ENCODE measurements at places on chromosomes 7 and 10. TPM values are rescaled to one million over a fixed set of nuclear protein-coding genes. Genes with fewer than 3 reads are reported as not detected.

Gene SFXN2
- polyA plus RNA-seq = 1.8 TPM

Gene MOGAT3
- not detected for polyA plus RNA-seq

Gene PRXL2A
- 74.4 TPM for polyA plus RNA-seq

Gene UTF1
- polyA plus RNA-seq = not detected

Gene SPDYE18
- 0.21 TPM for polyA plus RNA-seq

DNA sequence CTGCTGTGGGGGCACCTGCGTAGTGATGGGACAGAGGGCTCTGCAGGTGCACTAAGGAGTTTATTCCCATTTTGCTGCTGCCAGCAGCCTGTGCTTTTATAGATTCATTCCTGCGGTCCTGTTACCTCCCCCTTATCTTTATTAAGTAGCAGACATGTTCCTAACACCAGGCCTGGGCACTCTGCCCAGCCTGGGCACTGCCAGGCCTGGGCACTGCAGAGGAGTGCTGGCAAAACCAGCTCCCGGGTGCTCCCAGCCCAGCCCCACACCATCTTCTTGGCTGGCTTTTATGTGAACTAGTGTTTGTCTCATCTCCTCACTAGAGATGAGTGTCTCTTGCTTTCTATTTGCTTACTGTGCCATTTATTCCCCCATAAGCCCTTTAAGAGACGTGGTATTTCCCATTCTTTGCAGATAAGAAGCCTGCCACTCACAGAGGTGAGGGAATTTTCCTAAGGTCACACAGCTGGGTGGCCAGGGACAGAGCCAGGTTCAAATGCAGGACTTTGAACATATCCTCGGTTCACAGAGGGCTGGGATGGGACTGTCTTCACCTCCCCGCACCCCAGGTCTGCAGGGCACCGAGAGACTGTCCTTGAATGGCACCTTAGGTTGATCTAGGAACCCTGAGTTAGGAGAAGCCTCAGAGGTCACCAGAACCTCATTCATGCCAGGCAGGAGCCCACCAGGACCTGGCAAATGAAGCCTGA lies 14.6 kb upstream of the DRGX start:
- peak; percentile 44 for DNase-seq

DNA sequence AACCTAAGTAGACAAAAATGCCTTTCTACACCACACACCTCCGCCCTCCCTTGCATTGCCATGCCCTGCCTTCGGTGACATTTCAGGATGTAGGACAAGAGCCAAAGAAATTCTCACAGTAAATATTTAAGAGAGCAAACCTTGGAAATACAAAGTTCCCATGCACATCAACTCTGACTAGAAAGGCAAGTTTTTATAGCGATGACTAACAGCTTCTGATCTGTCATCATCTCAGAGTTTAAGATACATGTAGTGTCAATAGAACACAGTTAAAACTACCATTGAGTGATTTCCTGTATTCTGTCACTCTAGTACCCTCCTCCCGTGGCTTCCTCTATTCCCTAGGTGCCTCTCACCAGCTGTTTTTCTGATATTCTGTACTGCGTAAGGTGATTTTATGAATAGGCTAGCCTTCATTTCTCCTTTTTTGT lies 20.7 kb downstream of the SLC16A9 start:
- no peak for DNase-seq

DNA sequence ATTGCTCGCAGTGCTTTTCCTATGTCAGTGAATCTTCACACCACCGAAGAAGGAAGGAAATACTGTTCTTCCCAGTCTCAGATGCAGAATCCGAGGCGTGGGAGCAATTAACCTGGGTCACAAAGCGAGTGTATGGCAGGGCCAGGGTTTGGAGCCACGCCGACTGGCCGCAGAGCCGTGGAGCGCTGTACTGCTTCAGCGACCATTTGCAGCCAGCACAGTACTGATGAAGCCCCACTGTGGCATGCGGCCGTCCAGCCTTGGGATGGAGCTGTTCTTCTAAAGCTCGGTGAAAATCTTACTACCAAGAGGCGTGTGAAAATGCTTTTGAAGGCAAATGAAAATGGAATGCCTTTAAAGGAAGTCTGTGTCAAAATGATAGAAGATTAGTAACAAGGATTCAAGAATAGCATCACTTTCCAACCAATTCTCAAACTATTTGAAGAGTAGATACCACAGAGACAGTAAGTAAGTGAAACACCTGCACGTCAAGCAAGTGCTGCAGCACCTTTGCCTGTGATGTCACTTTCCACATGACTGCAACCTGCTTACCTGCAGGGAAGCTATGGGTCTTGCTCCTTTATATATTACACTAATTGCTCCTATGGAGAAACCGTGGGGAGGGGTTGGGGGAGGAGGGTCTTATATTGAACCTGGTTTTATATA lies 4.9 kb downstream of the PPP2R2D start:
- no peak for DNase-seq

- DNase-seq = no peak
These were observed 29.2 kb upstream of the AP5Z1 start for GRCh38 chr7:4745971-4746919.

GRCh38 chr10:117550076-117550475 lies 7.5 kb downstream of the EMX2 start:
- no peak for DNase-seq

DNA sequence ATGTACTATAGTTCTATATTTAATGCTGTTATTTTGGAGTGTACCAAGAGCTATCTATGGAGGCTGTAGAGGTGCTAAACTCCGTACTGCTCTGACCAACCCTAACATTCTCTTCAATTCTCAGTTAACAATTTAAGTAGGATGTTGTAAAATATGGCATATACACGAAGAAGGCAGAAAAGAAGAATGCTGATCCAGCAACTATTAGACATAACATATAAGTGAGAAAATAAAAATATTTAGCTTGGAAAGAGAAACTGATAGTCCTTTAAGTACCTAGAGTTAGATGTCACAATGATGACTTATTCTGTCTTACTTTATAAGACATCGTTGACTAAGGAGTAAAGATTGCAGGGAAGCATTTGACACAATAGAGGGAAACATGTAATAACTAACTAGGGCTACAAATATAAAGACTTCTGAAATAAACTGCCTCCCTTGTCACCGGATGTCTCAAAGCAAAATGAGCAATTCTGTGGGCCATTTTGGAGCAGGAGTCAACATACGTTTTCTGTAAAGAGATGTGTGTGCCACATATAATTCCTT lies 159.5 kb downstream of the CPEB3 start:
- no peak for DNase-seq

GRCh38 chr10:132788180-132788830 lies 2.4 kb upstream of the NKX6-2 start:
- DNase-seq = no peak

GRCh38 chr10:97873569-97873968 lies 23.9 kb downstream of the GOLGA7B start:
- DNase-seq = no peak

DNA sequence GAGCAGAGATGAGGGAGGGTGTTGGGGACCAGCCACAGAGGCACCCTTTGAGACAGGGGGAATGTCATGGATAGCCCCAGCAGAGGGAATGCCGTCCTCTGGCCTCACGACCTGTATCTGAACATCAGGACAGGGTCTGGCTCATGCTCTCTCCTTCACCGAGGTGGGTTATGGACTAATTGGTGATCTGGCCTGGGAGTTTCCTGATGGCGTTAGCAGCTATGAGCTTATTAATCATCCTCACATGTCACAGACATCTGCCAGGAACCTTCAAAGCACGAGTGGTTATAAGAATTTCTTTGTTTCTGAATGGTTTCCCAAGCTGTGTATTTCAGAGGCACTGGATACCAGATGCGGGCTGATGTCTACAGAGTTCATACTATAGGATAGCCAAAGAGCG lies 6.9 kb downstream of the CPA4 start:
- DNase-seq = no peak

- no peak for DNase-seq
These were observed 8.3 kb upstream of the TMEM168 start for GRCh38 chr7:112798274-112799159.

DNA sequence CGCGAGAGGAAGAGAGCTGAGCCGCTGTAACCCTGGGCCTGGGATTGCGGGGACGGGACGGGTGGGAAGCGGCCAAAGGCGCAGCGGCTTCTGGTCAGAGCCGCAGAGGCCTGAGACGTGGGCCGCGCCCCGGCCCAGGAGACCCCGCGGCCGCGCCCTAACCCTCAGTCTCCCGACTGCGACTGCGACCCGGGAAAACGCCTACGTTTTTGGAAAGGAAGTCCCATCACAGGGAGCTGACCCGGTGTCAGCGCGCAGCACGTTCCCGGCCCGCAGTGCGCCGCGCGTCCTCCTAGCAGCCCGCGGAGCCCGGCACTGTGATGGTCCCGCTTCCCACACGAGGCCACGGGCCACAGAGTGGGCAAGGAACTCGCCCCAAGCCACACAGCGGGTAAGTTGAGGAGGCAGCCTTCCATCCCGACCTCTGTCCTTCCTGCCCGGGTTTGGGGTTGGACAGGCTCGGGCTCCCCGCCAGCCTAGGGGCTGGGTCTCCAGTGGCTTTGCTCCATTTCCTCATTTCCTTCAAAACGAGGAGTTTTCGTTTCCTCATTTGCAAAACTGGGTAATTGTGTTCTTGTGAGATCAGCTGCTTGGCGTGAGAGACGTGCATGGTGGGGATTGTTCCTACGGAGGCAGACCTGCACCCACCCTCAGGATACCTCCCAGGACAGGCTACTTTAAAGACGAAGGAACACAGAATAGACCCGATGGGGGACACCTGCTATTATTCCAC lies 1.2 kb downstream of the GPNMB start:
- DNase-seq = peak; percentile 52

- no peak for DNase-seq
These were observed 42.8 kb downstream of the HSPA12A start for GRCh38 chr10:116699471-116700150.

GRCh38 chr10:104434601-104435000 lies 81.0 kb downstream of the CFAP58 start:
- no peak for DNase-seq

GRCh38 chr10:100631192-100631591 lies 95.4 kb downstream of the HIF1AN start:
- no peak for DNase-seq

- no peak for DNase-seq
These were observed 782.1 kb upstream of the LRRN3 start for GRCh38 chr7:110308791-110309190.

GRCh38 chr10:105993609-105994008 lies 1170.9 kb downstream of the SORCS1 start:
- no peak for DNase-seq

GRCh38 chr7:116547347-116547746 lies 22.5 kb downstream of the CAV1 start:
- DNase-seq = no peak

GRCh38 chr7:112889268-112889667 lies 99.1 kb upstream of the TMEM168 start:
- no peak for DNase-seq

- no peak for DNase-seq
These were observed 158.8 kb upstream of the SEMA3E start for GRCh38 chr7:83807774-83808173.

DNA sequence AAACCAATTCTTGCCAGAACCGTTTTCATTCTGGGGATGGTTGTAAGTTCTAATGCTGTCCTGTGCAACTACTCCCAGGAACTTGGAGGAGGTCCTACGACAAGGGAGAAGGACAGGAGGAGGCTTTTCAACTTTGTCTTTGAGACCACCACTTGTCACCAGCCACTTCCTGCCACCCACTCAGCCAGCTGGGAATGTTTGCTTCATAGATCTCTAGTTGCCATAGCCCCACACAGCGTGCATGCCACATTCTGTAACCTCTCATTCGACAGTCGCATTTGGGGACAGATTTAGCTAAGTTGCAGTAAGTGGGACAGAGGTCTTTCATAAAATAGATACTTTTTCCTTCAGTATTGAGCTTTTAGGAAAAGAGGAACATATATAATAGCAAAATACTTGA lies 78.0 kb downstream of the TAF3 start:
- no peak for DNase-seq

- no peak for DNase-seq
These were observed 17.5 kb downstream of the LAMB4 start for GRCh38 chr7:108112683-108113082.

- DNase-seq = no peak
These were observed 21.5 kb upstream of the ZNF800 start for GRCh38 chr7:127413962-127414361.

GRCh38 chr7:94286111-94286510 lies 108.6 kb upstream of the COL1A2 start:
- DNase-seq = no peak

DNA sequence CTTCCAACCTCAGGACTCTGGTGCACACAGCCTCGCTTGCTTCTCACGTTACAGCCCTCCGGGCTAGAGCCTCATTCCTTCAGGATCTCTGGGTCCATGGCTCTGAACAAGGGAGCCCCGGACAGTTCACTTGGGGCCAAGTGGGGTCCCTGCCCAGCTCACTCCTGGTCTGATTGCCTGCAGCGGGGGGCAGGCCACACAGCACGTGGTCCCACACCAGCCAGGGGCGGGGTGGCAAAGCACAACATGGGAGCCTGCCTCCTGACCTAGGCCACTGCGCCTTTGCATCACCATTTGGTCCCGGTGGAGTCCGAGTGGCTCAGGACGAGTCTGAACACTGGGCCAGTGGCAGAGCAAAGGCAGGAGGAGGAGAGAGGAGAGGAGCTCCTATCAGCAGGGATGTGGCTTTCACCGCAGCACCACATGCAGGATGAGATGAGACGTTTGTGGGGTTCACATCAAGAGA lies 13.4 kb upstream of the CRYGN start:
- no peak for DNase-seq

- DNase-seq = no peak
These were observed 3.5 kb downstream of the ARID5B start for GRCh38 chr10:61904733-61905725.

GRCh38 chr7:131795400-131795799 lies 239.0 kb upstream of the PODXL start:
- no peak for DNase-seq

DNA sequence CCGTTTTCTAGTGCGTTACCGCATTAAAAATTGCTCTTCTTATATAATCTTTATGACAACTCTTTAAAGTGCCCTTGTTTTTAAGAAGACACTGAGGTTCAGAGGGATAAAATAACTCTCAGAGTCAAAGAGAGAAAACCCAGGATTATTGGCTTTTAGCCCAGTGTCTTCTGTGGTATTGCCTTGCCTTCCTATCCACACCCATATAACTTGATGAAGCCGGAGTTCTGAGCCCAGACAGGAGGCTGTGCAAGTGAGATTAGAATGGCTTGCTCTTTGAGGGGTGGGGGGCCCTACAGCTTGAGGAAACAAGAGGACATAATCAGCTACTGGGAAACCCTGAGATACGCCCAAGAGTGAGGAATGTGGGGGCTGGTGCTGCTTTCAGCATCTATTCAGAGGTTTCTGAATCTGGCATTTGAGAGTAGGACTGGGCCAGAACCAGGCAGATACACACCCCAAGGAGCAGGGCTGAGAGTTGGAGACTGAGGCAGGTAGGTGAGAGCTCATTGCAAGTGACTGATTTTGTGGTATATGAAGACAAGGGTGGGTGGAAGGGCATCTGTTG lies 2.3 kb downstream of the PRXL2A start:
- no peak for DNase-seq

GRCh38 chr7:139828446-139828845 lies 618 bp upstream of the TBXAS1 start:
- no peak for DNase-seq

- DNase-seq = no peak
These were observed 105.3 kb downstream of the CXCL12 start for GRCh38 chr10:44279426-44280126.
